ENCODE measurements at places on chromosomes 16 and 17. TPM values are rescaled to one million over a fixed set of nuclear protein-coding genes. Genes with fewer than 3 reads are reported as not detected.

Gene VTN
- total RNA-seq = 108 TPM

Gene ERI2
- 41.3 TPM for total RNA-seq

Gene METTL22
- total RNA-seq = 36.2 TPM

Gene CIBAR2
- not detected for total RNA-seq

Gene ZDHHC1
- total RNA-seq = 0.36 TPM

Gene SLC12A3
- total RNA-seq = not detected

Gene CACNA1H
- 0.40 TPM for total RNA-seq

- H3K27ac ChIP-seq = no peak overlapping the region
- peaks cover 71% of the 10 kb centered on the region for H3K36me3 ChIP-seq
- H3K4me3 ChIP-seq = no peak overlapping the region
- peaks cover 16% of the 10 kb centered on the region for H3K4me1 ChIP-seq
Measured at GRCh38 chr17:19935169-19935568, 42.5 kb downstream of the AKAP10 start.

DNA sequence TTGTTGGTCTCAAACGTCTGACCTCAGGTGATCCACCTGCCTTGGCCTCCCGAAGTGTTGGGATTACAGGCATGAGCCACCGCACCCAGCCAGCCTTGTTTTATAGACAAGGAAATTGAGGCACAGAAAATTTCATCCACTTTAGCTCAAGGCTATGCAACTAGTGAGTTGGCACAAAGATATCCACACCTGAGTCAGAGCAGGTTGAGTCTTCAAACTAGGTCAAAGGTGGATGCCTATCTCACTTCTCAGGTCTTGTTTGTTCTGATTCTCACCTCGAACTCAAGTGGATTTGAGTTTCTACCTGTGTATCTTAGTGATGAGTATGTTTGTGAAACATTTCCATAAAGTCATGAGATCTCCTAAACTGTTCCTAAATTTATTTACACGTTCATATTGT lies 35.6 kb upstream of the GAS7 start:
- H3K27me3 ChIP-seq = no peaks in the 10 kb centered on the region

- no peak overlapping the region for H3K4me3 ChIP-seq
- H3K36me3 ChIP-seq = no peaks in the 10 kb centered on the region
- H3K27me3 ChIP-seq = peaks cover 8% of the 10 kb centered on the region
- no peak overlapping the region for H3K27ac ChIP-seq
Measured at GRCh38 chr16:54203384-54203783, 83.2 kb downstream of the IRX3 start.

DNA sequence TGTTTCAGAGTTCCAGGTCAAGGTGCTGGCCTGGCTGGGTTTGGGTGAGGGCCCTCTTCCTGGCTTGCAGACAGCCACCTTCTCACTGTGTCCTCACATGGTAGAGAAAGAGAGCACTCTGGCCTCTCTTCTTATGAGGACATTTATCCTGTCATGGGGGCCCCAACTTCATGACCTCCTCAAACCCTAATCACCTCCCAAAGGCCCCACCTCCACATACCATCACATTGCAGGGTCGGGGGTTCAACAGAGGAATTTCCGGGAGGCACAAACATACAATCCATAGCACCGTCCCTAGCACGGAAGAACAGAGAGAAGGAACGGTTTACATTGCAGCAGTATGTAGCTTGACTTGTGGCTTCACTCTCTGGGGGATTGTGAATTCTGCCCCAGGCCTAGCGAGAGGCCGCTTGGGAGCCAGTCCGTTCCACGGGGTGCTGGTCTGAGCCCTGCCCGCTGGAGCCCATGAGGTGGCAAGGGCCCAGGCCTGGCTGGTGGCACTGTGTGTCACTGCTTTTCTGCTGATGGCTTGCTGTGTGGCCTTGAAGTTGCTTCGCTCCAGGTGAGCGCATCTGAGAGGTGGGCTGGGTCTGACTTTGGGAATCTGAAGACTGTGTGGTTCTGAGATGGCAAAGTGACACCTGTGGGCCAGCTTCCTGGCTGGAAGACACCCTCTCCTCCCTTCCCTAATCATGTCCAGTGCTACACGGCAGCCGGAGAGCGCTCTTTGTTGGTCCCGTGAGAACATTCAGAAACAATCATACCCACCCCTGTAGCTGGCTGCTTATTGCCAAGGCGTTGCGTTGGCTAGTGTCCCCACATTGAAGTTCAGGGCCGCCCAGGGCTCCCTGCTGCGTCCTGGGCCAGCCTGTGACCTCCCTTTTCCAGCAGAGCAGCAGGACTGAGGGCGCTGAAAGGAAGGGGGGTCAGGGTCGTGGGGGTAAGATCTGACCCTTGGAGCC lies 98.3 kb downstream of the CMIP start:
- H3K27me3 ChIP-seq = no peaks in the 10 kb centered on the region
- H3K4me3 ChIP-seq = peak overlapping the region; percentile 75
- peak; percentile 92 for DNase-seq
- peaks cover 100% of the 10 kb centered on the region for H3K4me1 ChIP-seq

DNA sequence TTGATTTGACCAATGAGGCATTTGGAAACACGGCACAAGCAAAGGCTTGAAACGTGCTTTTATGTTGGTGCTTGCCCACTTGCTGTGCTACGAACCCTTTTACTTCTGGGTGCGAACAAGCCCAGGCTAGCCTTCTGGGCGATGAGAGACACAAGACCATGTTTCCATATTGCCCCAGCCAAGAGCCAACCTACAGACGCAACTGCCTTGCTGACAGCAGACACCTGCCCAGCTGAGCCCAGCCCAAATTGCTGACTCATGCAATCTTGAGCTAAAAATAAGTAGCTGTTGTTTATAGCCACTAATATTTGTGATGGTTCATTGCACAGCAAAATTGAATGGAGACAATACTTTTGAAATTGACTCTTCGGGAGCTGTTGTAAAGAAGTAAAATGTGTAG lies 464.5 kb downstream of the WWOX start:
- no peaks in the 10 kb centered on the region for H3K27me3 ChIP-seq
- H3K27ac ChIP-seq = no peak overlapping the region
- no peaks in the 10 kb centered on the region for H3K36me3 ChIP-seq

GRCh38 chr16:49967012-49967559 lies 57.9 kb upstream of the CNEP1R1 start:
- H3K4me1 ChIP-seq = peaks cover 10% of the 10 kb centered on the region
- H3K4me3 ChIP-seq = no peak overlapping the region
- no peak for DNase-seq
- H3K36me3 ChIP-seq = no peaks in the 10 kb centered on the region

DNA sequence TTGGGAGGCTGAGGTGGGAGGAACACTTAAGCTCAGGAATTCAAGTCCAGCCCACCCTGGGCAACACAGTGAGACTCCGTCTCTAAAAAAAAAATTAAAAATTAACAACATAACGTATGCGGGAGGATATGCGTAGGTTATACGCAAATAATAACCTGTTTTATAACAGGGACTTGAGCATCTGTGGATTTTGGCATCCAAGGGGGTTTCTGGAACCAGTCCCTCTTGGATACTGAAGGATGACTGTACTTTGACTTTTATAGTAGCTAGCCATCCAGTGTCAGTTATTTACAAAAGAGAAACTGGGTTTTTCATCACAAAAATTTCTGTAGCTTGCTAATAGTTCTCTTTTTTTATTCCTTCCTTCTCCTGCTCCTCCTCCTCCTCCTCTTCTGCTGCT lies 64.5 kb downstream of the TNRC6C start:
- H3K27me3 ChIP-seq = no peaks in the 10 kb centered on the region
- H3K36me3 ChIP-seq = no peaks in the 10 kb centered on the region
- H3K27ac ChIP-seq = no peak overlapping the region
- no peak overlapping the region for H3K4me3 ChIP-seq
- no peaks in the 10 kb centered on the region for H3K4me1 ChIP-seq

- H3K4me3 ChIP-seq = no peak overlapping the region
- H3K4me1 ChIP-seq = no peaks in the 10 kb centered on the region
- no peaks in the 10 kb centered on the region for H3K27me3 ChIP-seq
- H3K36me3 ChIP-seq = peaks cover 14% of the 10 kb centered on the region
- H3K27ac ChIP-seq = no peak overlapping the region
Measured at GRCh38 chr16:261031-261691, 14.6 kb downstream of the RGS11 start.

DNA sequence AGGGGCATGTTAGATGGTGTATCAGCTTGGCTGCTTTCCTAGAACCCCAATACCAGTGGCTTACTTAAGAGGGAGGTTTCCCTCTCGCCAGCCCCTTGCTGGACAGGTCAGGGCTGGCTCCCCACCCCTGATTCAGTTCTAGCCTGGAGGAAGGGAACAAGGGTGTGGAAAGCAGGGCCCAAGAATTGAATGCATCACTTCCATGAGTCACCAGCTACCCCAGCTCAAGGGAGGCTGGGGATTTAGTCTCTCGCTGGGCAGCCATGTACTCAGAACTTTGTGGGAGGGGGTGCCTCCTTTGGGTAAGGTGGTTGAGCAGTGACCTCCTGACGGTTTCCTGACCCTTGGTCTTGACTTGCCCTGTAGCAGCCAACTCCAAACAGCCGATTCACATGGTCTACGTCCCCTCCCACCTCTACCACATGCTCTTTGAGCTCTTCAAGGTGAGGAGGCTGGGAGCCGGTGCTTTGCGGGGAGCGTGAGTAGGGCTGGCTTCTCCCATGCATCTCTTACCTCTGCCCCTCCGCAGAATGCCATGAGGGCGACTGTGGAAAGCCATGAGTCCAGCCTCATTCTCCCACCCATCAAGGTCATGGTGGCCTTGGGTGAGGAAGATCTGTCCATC lies 12.8 kb downstream of the PDK2 start:
- H3K27ac ChIP-seq = no peak overlapping the region
- no peak for DNase-seq
- no peak overlapping the region for H3K4me3 ChIP-seq

Measured in HepG2 (cell line).